ENCODE measurements at places on chromosomes 12 and 14.

- DNase-seq, result no peak
These were observed 25.7 kb downstream of the SPTSSA start for GRCh38 chr14:34436118-34436905.

DNA sequence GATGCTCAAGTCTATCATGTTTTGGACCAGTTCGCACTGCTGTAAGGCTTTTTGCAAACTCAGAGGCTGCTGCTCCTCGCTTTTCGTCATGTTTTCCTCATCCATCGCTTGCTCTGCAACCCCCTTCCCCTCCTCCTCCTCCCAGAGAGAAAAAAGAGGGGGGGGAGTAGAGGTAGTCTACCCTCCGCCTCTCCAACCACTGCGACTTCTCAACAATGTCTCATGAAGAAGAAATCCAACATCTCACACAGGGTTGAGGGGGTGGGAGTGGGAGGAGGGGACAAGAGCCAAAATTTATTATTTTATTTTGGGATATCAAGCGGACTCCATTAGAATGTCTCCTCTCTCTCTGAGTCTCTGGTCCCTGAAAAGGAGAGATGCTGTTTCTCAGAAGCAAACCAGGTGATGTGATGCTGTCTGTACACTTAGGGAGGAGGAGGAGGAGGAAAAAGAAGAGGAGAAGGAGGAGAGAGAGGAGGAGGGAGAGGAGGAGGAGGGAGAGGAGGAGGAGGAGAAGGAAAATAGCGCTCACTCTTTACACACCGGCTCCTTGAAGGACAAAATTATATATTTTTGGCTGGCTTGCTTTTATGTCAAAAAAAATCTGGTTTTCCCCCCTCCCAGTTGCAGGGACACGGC lies 520 bp downstream of the KSR2 start:
- no peak for DNase-seq

DNA sequence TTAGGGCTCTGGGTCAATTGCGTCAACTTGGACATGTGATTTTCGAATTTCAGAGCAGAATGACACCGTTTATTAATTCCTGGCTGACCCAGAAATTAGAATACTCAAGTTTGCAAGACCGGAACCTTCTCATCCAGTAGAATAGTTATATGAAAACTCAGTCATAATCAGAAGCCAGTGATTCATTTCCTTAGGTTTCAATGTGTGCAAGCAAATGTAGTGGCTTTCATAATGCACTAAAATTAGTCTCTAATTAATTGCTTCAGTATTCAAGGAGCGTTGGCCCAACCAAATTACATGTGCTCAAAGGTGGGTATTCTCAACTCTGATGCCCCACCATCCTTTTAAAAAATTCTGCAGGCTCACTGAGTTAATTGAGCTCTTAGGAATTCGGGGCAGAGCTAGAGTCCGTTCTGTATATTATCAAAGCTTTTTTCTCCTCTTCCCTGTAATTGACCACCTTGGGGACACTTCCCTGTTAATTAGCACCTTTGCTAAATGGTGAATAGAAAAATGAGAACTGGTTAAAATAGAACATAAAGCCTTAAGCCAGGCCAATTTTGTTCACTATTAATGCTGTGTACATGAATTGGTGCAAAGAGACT lies 55.4 kb downstream of the DAO start:
- DNase-seq, result no peak

DNA sequence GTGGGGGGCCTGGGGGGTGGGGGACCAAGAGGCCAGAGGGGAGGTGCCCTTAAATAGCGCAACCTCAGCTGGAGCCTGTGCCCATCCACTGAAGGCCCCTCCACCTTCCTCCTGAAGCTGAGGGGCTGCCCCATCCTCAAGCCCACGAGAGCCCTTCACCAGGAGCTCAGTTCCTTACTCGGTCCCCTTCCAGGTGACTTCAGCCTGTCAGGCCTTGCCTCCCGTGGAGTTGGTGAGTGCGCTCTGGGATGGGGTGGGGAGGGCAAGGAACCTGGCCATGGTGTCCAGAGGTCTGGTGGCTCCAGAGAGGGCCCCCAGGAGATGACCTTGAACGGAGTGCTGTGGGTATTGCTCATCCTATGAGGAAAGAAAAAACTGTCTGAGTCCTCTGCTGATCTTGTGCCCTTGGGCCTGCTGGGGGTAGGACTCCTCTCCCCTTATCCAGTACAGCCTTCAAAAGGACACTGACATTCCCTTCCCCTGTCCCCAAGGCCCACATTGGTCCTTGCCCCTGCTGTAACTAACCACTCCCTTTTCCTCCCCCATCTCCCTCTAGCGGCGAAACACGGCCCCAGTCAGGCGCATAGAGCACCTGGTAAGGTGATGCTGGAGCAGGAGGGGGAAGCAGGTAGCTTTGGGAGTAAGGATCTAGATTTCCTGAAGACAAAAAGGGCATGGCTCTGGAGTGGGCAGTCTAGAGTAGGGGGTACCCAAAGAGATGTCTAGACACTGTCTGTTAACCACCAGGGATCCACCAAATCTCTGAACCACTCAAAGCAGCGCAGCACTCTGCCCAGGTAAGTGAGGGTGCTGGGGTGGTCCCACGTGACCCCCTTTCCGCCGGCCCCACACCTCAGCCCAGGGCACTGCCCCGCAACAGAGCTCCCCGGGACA lies 3.6 kb downstream of the TNS2 start:
- no peak for DNase-seq

DNA sequence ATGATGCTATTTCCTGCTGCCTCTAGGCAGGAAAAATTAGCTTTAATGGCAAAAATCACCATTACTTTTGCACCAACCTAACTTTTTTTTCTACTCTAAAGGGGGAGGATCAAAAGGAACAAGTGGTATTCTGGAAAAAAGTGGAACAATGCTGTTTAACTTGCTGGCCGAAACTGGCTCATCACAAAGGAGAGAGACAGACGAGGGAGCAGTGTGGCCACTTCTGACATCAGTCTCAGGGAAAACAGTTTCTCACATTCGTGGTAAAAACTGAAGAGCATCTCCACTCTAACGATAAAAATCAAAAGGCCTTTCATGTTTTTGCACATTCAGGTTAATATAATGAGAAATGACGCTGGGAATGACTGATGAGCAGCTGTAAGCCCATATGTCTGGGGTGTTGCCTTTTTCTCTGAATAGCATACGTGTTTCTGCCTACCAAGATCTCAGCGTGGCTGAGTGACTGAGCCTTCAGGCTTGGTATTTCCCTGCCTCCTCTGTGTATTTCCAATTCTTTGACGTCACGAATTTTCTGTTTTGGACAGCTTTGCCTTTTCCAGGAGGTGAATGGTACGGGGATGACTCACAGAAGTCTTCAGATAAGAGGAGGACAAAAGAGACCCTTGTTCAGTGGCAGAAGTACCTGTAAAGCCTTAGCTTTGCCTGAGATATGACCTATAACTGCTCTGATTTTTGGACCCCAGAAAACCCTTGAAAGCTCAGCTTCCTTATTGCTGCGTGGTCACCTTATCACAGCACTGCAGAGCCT lies 358.8 kb downstream of the GLT1D1 start:
- no peak for DNase-seq

GRCh38 chr12:27619308-27619707 lies 76.9 kb upstream of the REP15 start:
- no peak for DNase-seq

DNA sequence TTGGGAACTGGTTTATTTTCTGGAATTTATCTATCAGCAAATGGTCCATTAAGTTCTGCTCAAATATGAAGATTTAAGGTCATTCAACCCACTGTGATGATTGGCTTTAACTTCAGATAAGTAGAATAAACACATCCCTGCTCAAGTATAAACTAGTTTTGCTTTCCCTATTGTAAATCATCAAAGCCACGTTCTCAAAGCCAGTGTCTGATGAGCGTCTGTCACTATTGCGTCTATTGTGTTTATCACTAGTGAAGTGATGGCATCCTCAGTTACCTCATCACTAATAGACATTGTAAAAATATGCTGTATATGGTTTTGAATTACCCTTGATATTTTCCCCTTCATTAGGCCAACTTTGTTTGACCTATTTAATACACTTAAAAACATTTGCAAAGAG lies 351.3 kb downstream of the BCAT1 start:
- DNase-seq, result no peak

DNA sequence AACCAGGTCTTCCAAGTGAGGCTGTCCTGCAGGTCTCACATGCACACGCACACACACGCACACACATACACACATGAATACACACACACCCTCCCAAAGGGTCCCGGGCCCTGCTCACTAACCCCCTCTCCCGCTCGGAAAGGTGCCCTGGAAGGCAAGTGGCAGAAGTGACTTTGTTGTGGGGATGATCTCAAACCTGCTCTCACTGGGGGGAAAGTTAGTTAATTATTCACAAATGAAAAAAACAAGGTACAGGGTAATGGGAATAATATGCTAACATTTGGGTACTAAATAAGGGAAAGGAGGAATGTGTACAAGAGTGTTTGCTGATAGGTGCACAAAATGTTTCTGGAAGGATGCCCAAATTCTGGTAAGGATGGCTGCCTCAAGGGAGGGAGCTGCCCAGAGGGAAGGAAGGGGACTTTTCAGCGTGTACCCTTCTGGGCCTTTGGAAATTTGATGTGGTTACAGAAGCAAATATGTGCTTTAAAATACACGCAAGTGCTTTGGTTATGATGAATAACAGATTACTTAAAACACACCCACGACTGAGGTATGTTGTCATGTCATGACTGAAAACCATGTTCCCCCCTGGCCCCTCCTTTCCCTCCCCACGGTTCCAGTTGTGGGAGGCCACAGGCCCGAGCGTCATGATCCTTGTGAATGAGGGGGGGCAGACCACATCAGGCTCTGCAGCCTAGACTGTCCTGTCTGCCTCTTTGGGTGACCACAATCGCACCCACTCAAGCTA lies 43.3 kb upstream of the PLEKHG6 start:
- no peak for DNase-seq

GRCh38 chr14:49586673-49587460 lies 687 bp upstream of the RPS29 start:
- no peak for DNase-seq

- DNase-seq, result no peak
These were observed 346.9 kb upstream of the SFSWAP start for GRCh38 chr12:131363841-131364495.

DNA sequence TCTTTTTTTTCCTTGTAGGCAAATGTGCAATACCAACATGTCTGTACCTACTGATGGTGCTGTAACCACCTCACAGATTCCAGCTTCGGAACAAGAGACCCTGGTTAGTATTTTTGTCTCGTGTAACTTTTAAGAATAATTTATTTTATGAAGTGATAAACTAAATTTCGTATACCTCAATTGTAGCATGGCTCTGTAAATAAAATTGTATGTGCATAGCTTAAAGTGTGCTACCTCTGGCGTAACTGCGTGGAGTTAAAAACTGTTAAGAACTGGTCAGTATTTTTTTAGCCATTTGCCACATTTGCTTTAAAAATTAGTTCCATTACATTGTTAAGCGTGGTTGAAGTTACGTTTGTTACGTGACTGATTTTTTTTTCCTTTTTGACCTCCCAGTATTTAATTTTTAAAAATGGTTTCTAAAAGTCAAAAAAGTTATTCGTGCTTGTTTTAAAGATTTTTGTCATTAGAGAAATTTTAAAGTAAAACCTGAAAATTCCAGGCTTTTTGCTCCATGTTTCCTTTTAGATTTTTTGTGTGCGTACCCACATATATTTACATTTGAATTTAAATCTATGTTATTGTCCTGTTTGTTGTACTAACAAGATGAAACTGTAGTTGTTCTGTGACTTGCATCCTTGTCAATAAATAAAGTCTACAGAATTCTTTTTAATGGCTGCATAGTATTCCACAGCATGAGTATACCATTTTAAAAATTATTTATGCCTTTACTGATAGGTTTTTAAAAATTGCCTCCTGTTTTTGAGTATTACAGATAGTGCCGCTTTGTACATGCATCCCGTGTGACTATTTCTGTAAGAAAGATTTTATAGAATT lies 1.4 kb downstream of the MDM2 start:
- DNase-seq, result no peak

- DNase-seq, result no peak
These were observed 62.9 kb downstream of the GLRX5 start for GRCh38 chr14:95597784-95598211.

DNA sequence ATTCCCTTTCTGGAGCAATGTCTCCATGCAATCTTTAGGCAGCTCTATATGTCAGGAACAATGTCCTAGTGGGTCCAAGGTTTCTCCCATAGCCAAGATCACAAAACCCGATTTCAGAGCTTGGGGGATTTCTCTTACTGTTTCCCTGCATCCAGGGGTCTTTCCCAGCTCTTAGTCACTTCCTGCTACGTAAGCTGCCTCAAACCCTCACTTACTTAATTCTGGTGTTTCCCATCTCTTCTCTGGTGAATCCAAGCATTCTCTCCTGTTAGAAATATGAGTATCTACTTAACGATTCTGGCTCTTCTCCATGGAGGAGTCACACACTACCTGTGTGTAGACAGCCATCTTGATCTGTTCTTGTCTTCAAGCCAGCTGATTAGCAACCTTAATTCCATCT lies 80.0 kb downstream of the IFNG-AS1 start:
- DNase-seq, result no peak

DNA sequence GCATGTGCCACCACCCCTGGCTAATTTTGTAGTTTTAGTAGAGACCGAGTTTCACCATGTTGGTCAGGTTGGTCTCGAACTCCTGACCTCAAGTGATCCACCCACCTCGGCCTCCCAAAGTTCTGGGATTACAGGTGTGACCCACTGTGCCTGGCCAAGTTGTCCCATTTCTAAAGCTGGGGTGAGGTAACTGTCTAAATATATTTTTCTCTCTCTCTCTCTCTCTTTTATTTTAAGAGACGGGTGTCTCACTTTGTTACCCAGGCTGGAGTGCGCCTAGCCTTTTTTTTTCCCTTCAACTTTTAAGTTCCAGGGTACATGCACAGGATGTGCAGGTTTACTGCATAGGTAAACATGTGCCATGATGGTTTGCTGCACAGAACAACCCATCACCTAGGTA lies 8.6 kb downstream of the ATF1 start:
- no peak for DNase-seq

DNA sequence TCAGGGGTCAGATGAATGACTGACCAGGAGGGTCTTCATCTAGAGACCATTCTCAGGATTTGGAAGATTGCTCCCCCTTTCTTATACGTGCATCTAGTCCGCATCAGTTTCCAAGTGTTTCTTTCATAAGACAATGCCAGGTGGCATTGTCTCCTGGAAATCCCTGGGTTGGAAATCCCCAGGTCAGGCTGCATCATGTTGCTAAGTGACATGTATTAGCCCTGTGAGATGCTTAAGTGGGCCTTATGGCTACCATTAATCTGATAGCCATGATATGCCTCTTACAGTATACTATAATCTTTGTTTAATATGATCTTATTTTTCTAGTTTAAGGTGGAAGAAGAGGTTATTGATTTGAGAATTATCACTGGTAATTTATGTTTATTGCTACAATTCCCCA lies 92.8 kb downstream of the DIO3 start:
- no peak for DNase-seq

GRCh38 chr12:23895792-23896218 lies 53.7 kb downstream of the SOX5 start:
- no peak for DNase-seq

- no peak for DNase-seq
These were observed 27.9 kb downstream of the SMUG1 start for GRCh38 chr12:54160769-54161480.

- DNase-seq, result no peak
These were observed 259.0 kb upstream of the G2E3 start for GRCh38 chr14:30299915-30300314.
